GM10248 (cell line): ENCODE measurements at places on chromosomes 2 and 18.

- no peak for DNase-seq
Measured at GRCh38 chr2:217975626-217976025, 27.2 kb downstream of the TNS1 start.

- DNase-seq: no peak
Measured at GRCh38 chr2:238731961-238732360, 115.9 kb upstream of the TWIST2 start.

GRCh38 chr2:200408428-200409316 lies 101.2 kb downstream of the KCTD18 start:
- DNase-seq: peak; percentile 15

DNA sequence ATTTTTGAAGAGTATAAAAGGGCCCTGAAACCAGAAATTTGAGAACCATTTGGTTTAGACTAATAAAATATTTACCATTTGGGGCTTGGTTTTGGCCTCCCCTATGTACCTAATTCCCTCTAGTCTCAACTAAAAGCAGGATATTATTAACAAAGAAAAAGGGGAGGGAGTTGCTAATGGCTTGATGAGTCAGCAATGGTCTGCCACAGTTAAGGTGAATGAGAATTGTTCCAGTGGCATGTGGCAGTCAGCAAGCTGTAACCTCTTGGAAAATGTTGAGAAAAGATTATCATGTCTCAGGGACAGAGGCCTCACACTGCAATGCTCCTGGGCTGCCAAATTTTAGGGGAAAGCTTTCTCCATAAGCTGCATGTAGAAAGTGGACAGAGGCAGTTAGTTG lies 20.1 kb upstream of the SLC39A10 start:
- DNase-seq: no peak

GRCh38 chr2:9655441-9656269 lies 24.9 kb upstream of the YWHAQ start:
- DNase-seq: peak; percentile 57

GRCh38 chr18:56086786-56087185 lies 498.8 kb upstream of the TCF4 start:
- no peak for DNase-seq

GRCh38 chr2:166921261-166921896 lies 33.1 kb downstream of the XIRP2 start:
- DNase-seq: no peak
